ENCODE measurements at places on chromosomes 16 and 17. TPM values are rescaled to one million over a fixed set of nuclear protein-coding genes. Genes with fewer than 3 reads are reported as not detected.

Gene NUFIP2
- 39.2 TPM for total RNA-seq

Gene FOXL1
- total RNA-seq: 0.30 TPM

Gene SLC13A2
- not detected for total RNA-seq

Gene EPN3
- total RNA-seq: 0.63 TPM

Gene SMPD3
- total RNA-seq: 12.0 TPM

Gene CRHR1
- 2.7 TPM for total RNA-seq

Gene KRT24
- not detected for total RNA-seq

Gene PPP1R1B
- total RNA-seq: 0.56 TPM

Gene HIGD1B
- 1.00 TPM for total RNA-seq

Gene PIGQ
- total RNA-seq: 17.0 TPM

Data from motor neuron (in vitro differentiated cells).